Lung (tissue), 17 donors: ENCODE measurements at places on chromosomes 16 and 17. TPM values are rescaled to one million over a fixed set of nuclear protein-coding genes. Genes with fewer than 3 reads are reported as not detected.

DNA sequence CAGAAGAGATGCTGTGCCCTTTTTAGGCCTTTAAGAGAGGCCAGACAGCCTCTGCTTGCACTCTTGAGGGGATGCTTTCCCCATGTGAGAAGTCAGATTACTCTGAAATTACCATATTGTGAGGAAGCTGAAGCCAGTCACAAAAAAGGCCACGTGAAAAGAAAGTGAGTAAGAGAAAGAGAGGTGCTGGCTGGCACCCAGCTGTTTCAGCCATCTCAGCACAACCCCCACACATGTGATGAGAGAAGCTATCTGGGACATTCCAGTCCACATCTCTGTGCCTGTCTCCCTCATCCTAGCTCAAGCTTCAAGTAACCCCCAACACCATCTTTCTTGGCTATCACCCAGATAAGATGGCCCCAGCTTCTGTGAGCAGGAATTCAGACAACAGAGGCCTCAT, 131.4 kb downstream of the HS3ST2 start:
- H3K4me3 ChIP-seq = no peak overlapping the region
- H3K27ac ChIP-seq = no peak overlapping the region
- peaks cover 3% of the 10 kb centered on the region for H3K4me1 ChIP-seq
- DNase-seq = no peak
- H3K27me3 ChIP-seq = peaks cover 21% of the 10 kb centered on the region

GRCh38 chr16:22977294-22977697, 163.3 kb downstream of the HS3ST2 start:
- no peak overlapping the region for H3K27ac ChIP-seq
- no peak for DNase-seq
- H3K27me3 ChIP-seq = no peaks in the 10 kb centered on the region
- no peak overlapping the region for H3K4me3 ChIP-seq
- no peaks in the 10 kb centered on the region for H3K4me1 ChIP-seq
- H3K36me3 ChIP-seq = no peaks in the 10 kb centered on the region

DNA sequence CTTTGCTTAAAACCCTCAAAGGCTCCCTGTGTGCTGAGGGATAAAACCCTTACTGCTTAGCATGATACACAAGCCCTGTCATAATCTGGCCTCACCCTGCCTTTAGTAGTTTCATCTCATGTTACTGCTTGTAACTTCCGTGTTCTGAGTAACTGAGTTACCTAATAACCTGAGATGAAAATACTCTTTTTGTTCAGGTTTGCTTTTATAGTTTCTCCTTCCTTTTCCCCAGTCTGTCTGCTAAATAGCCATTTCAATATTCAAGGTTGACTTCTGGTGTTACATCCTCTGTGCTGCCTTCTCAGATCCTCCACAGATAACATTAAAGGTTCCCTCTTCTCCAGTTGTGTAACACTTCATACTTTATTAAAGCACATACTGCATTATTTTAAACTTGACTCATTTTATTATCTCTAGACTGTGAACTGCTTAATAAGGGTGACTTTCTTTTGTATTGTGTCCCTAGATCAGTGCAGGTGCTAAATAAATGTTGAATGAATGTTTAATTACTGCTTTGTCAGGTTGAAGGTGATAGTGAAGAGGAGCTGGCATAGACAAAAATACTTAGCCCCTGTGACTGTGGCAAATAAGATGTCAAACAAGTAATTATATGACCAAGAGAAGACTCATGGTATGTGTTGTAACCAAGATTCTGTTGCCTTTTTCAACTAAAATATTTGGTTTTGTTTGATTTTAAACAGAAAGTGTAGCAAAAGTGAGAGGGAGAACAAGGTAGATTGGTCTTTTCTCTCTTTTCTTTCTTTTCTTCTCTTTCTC, 47.8 kb downstream of the NFAT5 start:
- DNase-seq = peak; percentile 40
- no peaks in the 10 kb centered on the region for H3K27me3 ChIP-seq
- peak overlapping the region; percentile 33 for H3K27ac ChIP-seq
- no peak overlapping the region for H3K4me3 ChIP-seq
- H3K4me1 ChIP-seq = peaks cover 10% of the 10 kb centered on the region
- H3K36me3 ChIP-seq = no peaks in the 10 kb centered on the region

DNA sequence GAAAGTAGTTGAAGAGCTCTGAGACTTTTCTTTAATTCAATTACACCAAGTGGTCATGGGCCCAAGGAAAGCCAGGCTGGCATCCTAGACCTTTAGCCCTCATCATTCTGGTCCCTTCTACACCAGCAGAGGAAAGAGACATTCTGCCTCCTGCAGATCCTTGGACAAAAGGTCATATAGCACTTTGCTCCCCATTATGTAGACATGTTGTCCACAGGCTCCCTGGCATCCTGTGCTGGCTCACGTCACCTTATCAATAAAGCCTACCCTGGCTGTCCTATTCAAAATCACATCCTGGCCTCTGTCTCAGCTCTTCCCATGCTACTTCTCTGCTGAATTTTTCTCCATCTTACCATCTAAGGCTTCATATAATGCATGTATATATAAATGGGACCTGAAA, 61.6 kb upstream of the MAF start:
- H3K36me3 ChIP-seq = no peaks in the 10 kb centered on the region
- no peaks in the 10 kb centered on the region for H3K27me3 ChIP-seq
- no peak overlapping the region for H3K4me3 ChIP-seq
- no peaks in the 10 kb centered on the region for H3K4me1 ChIP-seq
- no peak overlapping the region for H3K27ac ChIP-seq

DNA sequence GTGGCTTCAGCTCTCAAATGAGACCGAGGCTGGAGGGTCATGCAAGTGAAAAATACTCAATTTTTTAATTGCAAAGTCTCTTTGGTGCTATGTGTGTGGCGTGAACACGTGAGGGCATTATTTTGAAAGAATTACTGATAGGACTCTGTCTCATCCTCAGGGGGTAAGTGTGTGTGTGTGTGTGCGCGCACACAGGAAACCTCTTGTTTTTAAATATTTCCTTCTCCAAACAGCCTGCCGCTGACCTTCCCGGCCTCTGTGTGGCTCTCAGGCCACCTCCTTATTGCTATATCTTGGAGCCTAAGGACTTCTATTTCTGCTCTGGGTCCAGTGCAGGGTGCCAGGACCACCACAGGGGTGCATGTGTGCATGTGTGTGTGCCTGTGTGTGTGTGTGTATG, 99.7 kb downstream of the CMIP start:
- no peak overlapping the region for H3K27ac ChIP-seq
- peaks cover 39% of the 10 kb centered on the region for H3K4me1 ChIP-seq
- H3K36me3 ChIP-seq = no peaks in the 10 kb centered on the region
- DNase-seq = no peak
- no peak overlapping the region for H3K4me3 ChIP-seq

DNA sequence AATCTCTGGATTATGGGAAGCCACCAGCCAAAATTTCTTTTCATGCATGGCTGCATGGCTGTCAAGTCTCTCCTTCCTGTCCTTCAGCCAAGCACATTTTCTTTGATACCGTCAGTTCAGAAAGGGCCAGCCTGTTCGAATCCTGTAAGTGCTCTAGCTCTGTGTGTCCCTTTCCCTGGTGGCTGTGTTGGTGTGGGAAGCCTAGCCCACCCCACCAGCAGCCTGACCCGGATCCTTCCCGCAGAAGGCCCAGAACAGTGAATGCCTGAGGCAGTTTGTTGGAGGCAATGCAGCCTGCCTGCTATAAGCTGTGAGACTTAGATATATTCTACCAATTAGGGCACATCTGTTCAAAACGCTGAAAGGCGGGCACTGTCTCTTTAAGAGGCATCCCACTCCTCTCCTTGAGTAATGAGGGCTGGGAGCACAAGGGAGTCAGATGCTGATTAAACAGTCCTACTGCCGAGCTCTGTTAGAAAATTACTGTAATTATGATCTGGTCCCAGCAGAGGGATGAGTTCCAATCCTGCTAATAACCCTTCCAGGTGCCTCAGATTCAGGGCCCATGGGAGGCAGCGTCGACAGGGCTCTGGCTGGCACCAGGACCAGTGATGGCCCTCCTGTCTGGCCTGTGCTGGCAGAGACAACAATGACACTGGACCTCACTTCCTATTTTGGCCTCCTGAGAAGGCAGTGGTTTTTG, 18.4 kb downstream of the SNX11 start:
- no peak overlapping the region for H3K4me3 ChIP-seq
- no peaks in the 10 kb centered on the region for H3K27me3 ChIP-seq
- H3K36me3 ChIP-seq = peaks cover 21% of the 10 kb centered on the region
- no peak overlapping the region for H3K27ac ChIP-seq
- H3K4me1 ChIP-seq = no peaks in the 10 kb centered on the region

GRCh38 chr17:81502471-81503017, 10.1 kb downstream of the ACTG1 start:
- no peaks in the 10 kb centered on the region for H3K4me1 ChIP-seq
- no peak overlapping the region for H3K4me3 ChIP-seq
- DNase-seq = no peak
- no peaks in the 10 kb centered on the region for H3K27me3 ChIP-seq
- no peak overlapping the region for H3K27ac ChIP-seq
- no peaks in the 10 kb centered on the region for H3K36me3 ChIP-seq

Gene PIK3R5
- total RNA-seq = 55.3 TPM

Gene DHRS7B
- total RNA-seq = 19.4 TPM

Gene VAT1
- total RNA-seq = 255 TPM
